ENCODE measurements at places on chromosomes 3 and 15. TPM values are rescaled to one million over a fixed set of nuclear protein-coding genes. Genes with fewer than 3 reads are reported as not detected.

- DNase-seq = no peak
Measured at GRCh38 chr15:83379579-83379959, 67.6 kb upstream of the SH3GL3 start.

DNA sequence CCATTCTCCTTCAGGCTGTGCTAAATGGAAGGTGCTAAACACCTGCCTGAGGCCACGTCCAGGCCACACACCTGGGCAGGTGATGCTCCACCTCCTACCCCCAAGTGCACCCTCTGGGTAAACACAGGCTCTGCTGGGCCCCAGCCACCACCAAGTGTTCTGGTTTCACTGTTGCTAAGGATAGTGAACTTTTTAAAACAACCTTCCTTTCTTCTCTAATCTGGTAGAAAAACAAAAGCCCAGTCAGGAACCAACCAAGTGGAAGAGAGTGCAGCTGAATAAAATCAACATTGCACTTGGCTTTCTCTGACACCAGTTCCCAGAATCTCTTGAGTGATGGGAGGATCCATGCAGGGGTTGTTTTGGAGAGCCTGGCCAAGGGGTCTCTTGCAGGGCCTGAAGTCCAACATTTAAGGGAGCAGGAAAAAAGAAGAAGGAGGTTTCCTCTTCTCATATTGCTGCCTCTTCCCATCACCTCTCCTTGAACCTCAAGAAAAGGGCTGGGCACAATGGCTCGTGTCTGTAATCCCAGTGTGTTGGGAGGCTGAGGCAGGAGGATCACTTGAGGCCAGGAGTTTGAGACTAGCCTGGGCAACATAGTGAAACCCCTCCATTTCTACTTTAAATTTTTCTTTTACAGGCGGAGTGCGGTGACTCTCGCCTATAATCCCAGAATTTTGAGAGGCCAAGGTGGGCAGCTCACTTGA is 26.2 kb upstream of the ATP13A3 start:
- no peak for DNase-seq

DNA sequence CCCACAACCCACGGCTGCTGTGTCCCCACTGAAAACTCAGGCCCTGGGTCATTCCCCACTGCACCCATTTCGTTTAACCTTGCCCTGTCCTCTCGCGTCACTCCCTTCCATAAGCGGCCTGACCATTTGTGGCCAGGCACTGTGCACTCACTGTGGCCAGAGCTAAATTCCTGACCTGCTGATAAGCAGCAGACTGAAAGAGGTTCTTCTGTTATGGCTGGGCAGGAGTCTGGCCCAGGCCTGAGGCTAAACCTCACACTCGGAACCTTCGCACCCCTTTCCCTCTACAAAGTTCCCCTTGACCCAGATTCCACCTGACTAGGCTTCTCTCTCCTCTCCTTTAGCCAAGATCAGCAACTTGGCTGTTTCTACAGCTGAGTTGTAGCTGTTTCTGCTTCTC is 62.3 kb downstream of the ADAMTS17 start:
- no peak for DNase-seq

DNA sequence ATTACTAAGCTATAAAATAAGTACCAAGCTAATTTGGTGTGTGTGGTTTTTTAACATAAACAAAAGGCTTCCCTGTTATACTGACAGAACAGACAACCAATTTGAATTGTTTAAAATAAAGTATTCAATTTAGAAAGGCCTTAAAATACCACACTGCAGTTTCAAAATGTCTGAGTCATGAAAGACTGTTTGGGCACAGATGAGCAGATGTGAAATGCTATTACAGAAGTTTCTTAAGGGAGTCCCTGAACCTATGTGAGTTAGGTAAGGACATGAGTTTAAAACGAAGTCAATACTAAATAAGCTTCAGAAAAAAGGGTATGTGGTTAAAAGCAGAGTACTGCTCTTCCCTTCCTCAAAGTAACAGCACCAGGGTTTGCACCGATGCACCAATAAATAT is 69.7 kb upstream of the SETMAR start:
- DNase-seq = no peak

DNA sequence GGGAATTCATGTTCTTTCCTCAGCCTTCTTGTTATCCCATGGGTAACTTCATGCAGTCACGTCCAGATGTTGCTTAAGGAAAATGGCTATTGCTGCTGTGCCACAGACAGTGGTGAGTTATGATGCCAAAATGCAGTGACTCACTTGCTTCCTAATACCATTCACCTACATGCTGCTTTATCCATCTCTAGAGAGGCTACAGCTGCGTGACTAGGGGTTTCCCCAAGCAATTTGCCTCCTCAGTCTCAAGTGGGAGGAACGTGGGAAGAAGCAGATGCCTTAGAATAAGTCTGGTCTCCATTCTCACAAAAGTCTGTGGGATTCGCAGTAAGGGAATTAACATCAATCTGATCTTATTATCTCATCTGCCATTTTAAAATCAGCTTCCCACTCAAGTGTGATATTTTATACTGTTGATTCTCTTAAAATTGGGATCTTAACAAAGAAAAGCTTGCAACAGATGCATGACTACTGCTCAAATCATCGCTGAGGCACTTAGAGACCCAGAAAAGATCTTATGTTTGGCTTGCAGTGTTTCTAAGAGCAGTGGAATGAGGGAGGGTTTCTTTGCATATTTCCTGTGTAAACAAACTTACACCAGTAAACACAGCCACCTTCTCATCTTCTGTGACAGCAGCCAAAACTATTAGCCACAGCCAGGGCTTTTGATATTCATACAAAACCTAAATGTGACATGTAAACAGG is 62.0 kb upstream of the ACP3 start:
- DNase-seq = no peak

The SLC6A11 gene
- not detected for total RNA-seq

DNA sequence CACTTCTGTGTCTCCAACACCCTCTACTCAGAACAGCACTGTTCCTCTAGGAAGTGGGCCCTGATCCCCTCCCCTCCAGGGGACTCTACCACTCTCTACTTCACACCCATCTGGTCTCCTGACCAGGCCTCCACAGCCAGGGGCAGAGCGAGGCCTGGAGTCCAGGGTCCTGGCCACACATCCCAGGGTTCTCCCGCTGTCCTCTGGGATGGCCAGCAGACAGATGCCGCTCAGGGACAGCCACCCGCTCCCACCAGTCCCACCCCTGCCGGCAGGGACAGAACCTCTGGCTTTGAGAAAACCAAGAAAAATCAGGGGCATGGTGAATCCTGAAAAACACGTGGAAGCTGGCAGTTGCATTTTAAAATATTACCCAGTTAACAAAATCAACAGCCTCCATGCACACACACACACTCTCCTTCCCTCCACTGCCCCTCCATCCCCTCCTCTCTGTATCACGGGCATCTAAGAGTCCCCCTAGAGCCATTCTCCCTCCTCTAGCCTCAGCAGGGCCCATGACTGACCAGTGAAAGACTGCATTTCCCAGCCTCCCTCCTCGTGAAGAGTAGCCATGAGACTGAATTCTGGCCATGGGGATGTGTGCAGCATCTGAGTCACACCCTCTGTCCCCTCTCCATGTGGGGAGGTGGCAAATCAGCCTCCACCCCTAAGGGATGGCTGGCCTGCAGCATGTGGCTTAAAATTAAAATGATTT is 32.1 kb upstream of the IQSEC1 start:
- no peak for DNase-seq

GRCh38 chr3:42942693-42943092 is 36.4 kb upstream of the GASK1A start:
- DNase-seq = no peak

DNA sequence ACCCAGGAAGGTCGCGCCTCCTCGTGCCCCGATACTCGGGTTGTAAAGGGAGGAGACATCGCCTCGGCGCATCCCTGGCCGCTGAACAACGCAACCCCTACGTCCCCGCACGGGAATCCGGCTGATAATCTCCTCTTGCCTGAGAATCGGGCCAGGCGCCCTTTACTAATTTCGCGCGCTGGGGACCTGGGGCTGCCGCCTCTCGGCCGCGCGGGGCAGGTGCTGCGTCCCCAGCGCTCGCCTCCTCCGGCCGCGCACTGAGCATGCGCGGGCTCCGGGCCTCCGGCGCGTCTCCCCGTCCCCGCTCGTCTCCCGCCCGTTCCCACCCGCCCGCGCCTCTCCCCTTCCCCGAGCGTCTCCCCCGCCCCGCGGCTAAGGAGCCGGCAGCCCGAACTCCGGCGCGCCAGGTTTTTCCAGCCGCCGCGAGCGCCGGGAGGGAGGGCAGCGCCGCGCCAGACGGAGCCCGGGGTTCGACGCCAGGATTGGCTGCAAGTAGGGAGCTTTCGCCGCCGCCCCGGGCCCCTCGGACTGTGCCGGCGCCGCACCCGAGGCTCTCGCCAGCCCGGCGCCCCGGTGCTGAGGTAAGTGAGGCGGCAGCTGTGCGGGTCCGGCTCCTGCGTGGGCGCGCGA is at the start of gene CNTN4:
TSS of gene CNTN4 (plus strand) at position 469 of the 630 bp plus-strand sequence.
- DNase-seq = no peak

The RASL12 gene
- total RNA-seq = not detected

The MLH1 gene
- total RNA-seq = 102 TPM

DNA sequence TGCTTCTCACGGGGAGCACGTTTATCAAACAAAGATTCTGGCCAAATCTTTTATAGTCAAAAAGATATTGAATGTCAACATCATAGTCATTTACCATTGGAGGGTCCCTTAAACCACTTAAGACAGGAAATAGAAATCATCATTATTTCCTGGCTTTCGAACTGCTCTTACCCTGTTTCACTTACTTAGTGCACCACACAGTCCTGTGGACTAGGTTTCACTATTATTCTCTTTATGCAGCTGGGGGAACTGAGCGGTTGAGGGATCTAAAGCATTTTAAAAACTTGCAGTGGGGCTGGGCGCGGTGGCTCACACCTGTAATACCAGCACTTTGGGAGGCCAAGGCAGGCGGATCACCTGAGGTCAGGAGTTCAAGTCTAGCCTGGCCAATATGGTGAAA is 13.7 kb upstream of the TPRG1 start:
- no peak for DNase-seq

DNA sequence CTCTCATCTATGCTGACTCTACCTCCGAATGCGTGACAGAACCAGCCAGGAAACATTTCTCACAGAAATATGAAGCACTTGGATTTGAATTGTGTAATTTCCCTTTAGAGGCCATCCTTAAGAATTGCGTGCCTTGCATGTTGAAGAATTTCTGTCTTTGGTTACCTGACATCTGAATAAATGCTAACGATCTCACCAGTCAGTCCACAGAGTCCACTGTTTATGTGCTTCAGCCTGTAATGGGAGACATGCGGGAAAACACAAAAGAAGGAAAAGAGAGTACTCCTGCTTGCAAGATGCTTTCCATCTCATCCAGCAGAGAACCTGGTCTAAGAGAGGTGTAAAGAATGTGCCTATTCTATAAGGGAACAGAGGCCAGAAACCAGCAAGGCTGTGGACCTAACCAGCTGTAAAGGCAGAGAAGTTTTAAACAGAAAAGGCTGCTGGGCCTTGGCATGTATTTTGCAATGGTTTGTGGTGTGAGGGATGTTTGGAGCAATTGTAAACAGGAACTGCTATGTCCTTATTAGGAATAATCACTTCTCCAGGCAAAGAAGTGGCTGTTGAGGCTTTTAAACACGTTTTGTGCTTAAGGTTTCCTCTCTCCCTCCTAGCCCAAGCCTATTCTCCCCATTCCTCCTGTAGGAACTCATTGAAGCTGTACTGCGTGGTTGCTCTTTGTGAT is 36.4 kb upstream of the BOC start:
- no peak for DNase-seq

DNA sequence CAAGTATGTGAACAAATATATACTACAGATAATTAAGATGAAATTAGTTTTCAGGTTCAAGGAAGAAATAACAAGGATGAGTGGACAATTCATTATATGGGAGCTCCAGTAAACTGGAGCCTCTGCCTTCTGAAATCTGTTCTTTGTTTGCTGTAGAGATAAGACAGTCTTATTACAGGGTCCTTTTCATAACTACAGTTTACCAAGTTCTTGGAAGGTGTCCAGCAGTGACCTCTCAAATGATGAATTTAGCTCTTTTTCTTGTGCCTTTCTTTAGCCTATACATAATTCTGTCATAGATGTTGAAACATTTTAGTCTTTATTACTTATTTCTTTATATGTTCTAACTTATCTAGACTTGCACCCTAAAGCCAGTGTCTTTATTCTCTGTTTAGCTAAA is 89.7 kb upstream of the GBE1 start:
- no peak for DNase-seq

GRCh38 chr3:195366200-195366925 is 76.5 kb downstream of the ACAP2 start:
- no peak for DNase-seq

- no peak for DNase-seq
Measured at GRCh38 chr3:196979545-196979944, 10.9 kb upstream of the PIGZ start.

DNA sequence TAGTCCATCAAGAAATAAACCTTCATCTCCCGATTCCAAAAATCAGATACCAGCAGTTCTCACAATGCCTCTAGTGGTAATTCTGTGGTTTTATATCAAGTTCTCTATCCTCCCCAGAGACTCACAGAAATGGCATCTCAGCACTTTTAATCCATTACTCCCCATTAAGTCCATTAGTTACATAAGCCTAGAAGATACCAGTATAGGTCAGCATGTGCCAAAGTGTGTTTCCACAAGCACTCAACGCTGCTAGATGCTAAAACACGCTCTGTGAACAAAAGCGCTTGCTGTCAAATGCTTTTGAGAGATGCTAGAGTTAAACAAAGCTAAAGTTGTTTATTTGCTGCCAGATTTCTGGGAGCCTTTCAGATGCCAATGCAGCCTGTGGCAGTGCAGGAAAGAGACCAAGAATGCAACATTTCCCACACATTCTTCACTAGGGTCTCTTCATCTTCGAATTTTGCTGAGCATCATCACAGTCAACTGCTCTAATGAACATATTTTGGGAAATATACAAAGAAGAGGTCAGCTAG is 918.8 kb upstream of the CFAP20DC start:
- DNase-seq = no peak

The C3orf22 gene
- total RNA-seq = not detected

DNA sequence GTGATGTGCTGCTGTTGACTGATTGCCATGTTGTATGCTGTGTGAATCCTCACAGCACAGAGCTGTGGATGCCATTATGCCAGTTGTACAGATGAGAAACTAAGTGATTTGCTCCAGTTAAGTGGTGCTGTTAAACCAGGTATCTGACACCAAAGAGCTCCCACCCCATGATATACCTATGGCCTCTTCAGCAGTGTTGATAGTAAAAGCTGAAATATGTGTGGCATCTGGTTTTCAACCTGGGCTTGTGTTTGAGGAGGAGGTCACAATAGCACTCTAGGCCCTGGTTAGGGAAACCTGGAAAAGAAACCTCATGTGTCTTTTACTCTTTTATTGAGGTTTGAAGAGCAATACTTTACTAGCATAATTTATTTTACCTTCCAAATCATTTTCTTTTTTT is 21.4 kb downstream of the RAD54L2 start:
- no peak for DNase-seq

The PDZRN3 gene
- total RNA-seq = 0.95 TPM

DNA sequence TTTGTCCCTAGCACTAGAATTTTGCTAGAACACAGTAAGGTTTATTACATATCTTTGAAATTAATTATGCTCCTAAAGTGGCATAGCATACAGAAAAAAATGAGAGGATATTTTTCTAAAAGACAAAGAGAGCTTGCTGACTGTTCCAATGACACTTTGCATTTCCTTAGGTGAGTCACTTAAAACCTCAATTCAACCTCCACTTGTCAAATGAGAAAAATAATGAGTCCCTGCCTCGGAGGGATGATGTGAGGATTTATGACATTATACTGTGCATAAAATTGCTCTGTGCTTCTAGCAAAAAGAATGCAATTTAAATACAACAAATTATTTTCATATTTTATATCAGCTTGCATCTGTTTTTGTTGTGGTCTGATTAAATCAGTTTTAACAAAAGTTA is 1417.0 kb upstream of the ALCAM start:
- no peak for DNase-seq

All from OCI-LY7 (cell line).